Activated CD4-positive, alpha-beta T cell treated with anti-CD3 and anti-CD28 coated beads, Interleukin-2, amount 10 ng/mL, durations not matched to agents 24 days and 14 days (primary cell): ENCODE measurements at places on chromosomes 13 and 19.
A peak's percentile ranks its signal among the peaks of the same experiment; 100 is the strongest.

- H3K36me3 ChIP-seq: no peaks in the 10 kb centered on the region
- no peak for DNase-seq
- H3K27ac ChIP-seq: no peak overlapping the region
- H3K27me3 ChIP-seq: peaks cover 13% of the 10 kb centered on the region
- H3K4me3 ChIP-seq: no peak overlapping the region
These were observed 8.4 kb downstream of the RGL3 start for GRCh38 chr19:11410682-11411081.

GRCh38 chr13:80214050-80214449 lies 126.9 kb downstream of the SPRY2 start:
- no peaks in the 10 kb centered on the region for H3K4me1 ChIP-seq
- H3K36me3 ChIP-seq: no peaks in the 10 kb centered on the region
- no peak for DNase-seq
- H3K27me3 ChIP-seq: no peaks in the 10 kb centered on the region
- no peak overlapping the region for H3K4me3 ChIP-seq

DNA sequence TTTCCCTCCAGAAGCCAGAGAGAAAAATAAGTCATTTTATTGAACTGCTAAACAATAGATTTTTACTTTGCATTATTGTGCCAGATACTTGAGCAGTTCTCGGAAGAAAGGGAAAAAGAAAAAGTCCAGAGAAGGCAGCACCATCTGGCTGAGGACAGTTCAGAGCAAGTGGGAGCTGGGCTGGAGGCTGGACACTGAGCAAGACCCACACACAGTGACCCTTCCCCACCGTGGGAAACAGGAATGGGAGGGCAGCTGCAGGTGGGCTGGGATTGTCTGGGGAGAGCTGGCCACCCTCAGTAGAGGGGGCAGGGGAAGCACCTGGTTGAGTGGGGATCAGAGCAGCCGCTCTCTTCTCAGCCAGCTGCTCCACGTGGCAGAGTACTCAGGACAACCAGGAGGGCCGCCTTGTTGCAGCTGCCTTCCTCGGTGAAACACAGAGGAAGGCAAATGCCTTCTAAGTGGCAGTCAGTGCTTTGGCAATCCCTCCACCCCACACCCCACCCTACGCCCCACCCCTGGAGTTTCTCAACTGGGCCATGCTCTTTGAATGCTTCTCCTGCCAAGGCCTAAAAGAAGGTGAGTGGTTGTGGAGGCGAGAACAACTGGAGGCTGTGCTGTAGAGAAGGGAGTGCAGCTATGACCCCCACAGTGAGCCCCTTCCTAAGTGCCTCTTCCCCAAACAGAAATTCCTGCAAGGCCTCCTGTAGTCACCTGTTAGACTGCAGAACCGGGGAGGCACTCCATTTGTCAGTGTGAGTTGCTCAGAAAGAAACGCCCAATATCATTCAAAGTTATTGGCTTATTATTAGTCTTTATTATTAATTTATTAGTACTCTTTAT lies 179.3 kb downstream of the ZIC5 start:
- no peaks in the 10 kb centered on the region for H3K4me1 ChIP-seq
- H3K4me3 ChIP-seq: no peak overlapping the region
- H3K36me3 ChIP-seq: no peaks in the 10 kb centered on the region
- peaks cover 3% of the 10 kb centered on the region for H3K27me3 ChIP-seq

DNA sequence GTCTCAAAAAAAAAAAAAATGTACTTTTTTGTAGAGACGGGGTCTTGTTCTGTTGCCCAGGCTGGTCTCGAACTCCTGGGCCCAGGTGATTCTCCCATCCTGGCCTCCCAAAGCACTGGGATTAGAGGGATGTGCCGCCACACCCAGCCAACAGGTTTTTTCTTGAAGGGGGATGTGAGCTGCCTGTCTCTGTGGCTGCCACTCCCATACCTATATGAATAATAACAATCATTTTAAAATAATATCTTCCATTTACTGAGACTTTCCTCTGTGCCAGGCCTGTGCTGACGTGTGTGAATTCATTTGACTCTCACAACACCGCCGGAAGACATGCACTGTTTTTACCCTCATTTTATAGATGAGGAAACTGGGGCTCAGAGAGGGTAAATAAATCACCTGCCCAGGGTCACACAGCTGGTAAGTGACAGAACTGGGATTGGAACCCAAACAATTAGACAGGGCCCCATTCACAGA lies 7.2 kb upstream of the BCL3 start:
- peaks cover 6% of the 10 kb centered on the region for H3K27me3 ChIP-seq
- peaks cover 25% of the 10 kb centered on the region for H3K4me1 ChIP-seq

- no peak for DNase-seq
- peaks cover 26% of the 10 kb centered on the region for H3K36me3 ChIP-seq
- H3K4me3 ChIP-seq: no peak overlapping the region
- peaks cover 2% of the 10 kb centered on the region for H3K4me1 ChIP-seq
- H3K27ac ChIP-seq: no peak overlapping the region
- no peaks in the 10 kb centered on the region for H3K27me3 ChIP-seq
These were observed 30.5 kb downstream of the MTRF1 start for GRCh38 chr13:41232578-41233480.

- H3K4me1 ChIP-seq: no peaks in the 10 kb centered on the region
- no peaks in the 10 kb centered on the region for H3K27me3 ChIP-seq
- no peak for DNase-seq
- H3K4me3 ChIP-seq: no peak overlapping the region
- no peaks in the 10 kb centered on the region for H3K36me3 ChIP-seq
These were observed 586.9 kb upstream of the KLHL1 start for GRCh38 chr13:70694996-70695715.

- no peak overlapping the region for H3K4me3 ChIP-seq
- peaks cover 9% of the 10 kb centered on the region for H3K36me3 ChIP-seq
- no peak overlapping the region for H3K27ac ChIP-seq
- no peak for DNase-seq
- H3K27me3 ChIP-seq: no peaks in the 10 kb centered on the region
These were observed 6.9 kb downstream of the TIMM29 start for GRCh38 chr19:10935371-10936059.

DNA sequence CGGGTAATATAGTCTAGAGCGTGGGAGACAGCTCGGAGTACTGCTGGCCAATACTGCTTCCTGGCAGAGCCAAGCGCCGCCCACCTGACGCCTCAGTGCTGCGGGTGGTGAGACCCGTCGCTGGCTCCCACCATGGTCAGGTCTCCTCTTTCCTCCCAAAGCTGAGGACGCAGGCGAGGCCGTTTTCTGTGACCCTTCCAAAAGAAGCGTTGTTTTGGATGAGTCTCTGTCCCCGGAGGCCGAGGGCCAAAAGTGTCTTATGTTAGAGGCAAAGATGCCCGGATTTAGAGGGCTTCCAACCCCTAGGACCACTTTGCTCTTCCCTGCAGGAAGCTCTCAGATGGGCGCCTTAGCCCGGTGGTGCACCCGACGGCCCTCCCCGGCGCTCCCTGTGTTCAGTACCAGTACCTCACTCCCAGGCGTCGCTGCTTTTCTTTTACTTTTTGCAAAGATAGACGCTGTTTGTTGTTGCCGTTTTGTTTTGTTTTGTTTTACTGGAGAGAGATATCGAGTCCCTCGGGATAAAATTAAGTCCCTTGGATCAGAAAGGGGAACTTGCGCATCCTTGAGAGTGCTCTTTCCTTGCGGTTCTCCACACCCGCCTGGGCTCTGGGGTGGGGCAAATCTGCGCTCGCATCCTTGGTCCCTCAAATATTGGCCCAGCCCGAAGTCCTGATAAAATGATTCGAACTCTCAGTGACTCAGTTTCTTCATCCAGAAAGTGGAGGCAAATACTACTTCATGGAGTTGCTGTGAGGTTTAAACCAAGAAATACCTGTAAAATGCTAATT lies 7.0 kb downstream of the PDX1 start:
- peaks cover 7% of the 10 kb centered on the region for H3K4me1 ChIP-seq
- no peak for DNase-seq
- no peak overlapping the region for H3K4me3 ChIP-seq
- peaks cover 2% of the 10 kb centered on the region for H3K36me3 ChIP-seq
- peak overlapping the region; percentile 3 for H3K27ac ChIP-seq
- H3K27me3 ChIP-seq: peaks cover 91% of the 10 kb centered on the region

DNA sequence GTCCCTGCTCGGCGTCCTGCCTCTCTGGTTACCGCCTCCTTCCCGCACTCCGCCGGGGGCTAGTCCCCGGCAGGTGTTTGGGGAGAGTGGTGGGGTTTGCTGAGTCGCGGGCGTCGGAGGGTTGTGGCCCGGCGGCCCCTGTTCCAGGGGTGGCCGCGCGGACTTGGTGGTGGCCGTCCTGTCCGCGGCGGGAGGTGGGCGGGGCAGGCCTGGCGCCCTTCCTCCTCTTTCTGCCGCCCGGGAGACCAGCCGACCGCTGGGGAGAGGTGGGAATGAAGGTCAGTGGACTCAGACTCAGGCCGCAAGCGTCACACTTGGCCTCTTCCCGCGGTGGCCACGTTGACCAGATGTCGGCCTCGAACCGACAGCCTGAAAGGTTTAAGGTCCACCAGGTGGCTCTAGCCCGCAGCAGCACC lies 61.8 kb downstream of the ZNF723 start:
- no peak for DNase-seq
- H3K27ac ChIP-seq: no peak overlapping the region
- H3K4me3 ChIP-seq: no peak overlapping the region
- H3K27me3 ChIP-seq: no peaks in the 10 kb centered on the region
- H3K4me1 ChIP-seq: no peaks in the 10 kb centered on the region

DNA sequence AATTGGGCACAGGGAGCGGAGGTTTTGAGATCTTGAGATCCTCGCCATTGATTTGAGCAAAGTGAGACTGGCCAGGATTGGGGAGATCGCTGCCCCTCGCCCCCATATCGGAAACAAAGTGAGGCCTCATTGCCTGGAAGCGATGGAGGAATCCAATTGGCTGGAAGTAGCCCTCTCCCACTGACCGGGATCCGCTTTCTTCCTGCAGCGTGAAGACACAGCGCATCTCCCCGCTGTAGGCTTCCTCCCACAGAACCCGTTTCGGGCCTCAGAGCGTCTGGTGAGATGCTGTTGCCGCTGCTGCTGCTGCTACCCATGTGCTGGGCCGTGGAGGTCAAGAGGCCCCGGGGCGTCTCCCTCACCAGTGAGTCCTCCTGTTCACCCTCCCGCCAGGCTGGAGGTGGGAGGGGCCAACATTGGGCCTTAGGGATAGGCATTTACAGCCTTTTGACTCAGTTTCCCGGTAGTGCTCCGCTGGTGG lies 438 bp downstream of the PRKCSH start:
- H3K4me3 ChIP-seq: peak overlapping the region; percentile 98
- no peaks in the 10 kb centered on the region for H3K27me3 ChIP-seq
- DNase-seq: peak; percentile 76
- H3K27ac ChIP-seq: peak overlapping the region; percentile 95
- peaks cover 19% of the 10 kb centered on the region for H3K4me1 ChIP-seq

- no peaks in the 10 kb centered on the region for H3K4me1 ChIP-seq
- H3K36me3 ChIP-seq: no peaks in the 10 kb centered on the region
- H3K4me3 ChIP-seq: no peak overlapping the region
- no peak overlapping the region for H3K27ac ChIP-seq
These were observed 33.8 kb upstream of the MYO16 start for GRCh38 chr13:108595436-108596274.

DNA sequence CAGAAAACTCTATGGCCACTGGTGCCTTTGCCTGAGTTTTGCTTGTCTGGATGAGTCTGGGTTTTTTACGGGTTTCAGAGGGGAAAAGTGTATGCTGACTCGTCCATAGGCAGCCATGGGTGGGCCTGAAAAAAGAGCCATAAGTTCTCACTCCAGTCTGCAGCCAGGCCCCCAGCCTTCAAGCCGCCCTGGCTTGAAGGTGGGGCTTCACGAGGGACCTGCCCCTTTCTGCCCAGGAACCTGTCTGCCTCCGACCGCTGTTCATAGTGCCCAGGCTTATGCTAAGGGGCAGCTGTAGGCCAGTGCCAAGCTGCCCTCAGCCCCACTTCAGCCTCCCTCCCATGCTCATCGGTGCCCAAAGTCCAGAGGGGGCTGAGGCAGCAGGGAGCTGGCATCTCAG lies 385.2 kb downstream of the PCDH9 start:
- H3K4me1 ChIP-seq: no peaks in the 10 kb centered on the region
- H3K4me3 ChIP-seq: no peak overlapping the region
- no peak for DNase-seq
- H3K27ac ChIP-seq: no peak overlapping the region

DNA sequence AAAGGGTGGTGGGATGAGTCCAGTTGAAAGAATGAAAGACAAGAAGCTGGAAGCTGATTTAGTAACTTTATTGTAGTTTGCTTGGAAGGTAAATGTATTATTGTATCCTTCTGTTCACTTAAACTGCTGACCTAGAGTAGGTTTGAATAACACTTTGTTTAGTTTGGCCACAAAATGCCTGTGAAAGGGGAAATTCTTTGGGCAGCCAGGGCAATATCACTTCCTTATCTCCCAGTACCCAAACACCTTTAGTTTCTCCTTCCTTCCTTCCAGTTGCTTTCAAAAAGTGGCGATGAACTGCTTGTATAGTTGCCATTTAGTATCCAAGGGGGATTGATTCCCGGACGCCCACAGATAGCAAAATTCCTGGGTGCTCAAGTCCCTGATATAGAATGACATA lies 120.1 kb downstream of the PAN3 start:
- no peak overlapping the region for H3K4me3 ChIP-seq
- no peak for DNase-seq
- peaks cover 47% of the 10 kb centered on the region for H3K36me3 ChIP-seq
- H3K4me1 ChIP-seq: peaks cover 4% of the 10 kb centered on the region

- H3K4me1 ChIP-seq: no peaks in the 10 kb centered on the region
- H3K27me3 ChIP-seq: no peaks in the 10 kb centered on the region
- DNase-seq: no peak
These were observed 18.2 kb downstream of the ZNF121 start for GRCh38 chr19:9565900-9566705.

GRCh38 chr13:110354123-110354627 lies 47.1 kb downstream of the COL4A2 start:
- H3K4me3 ChIP-seq: no peak overlapping the region
- H3K27me3 ChIP-seq: peaks cover 6% of the 10 kb centered on the region
- no peak overlapping the region for H3K27ac ChIP-seq
- no peaks in the 10 kb centered on the region for H3K4me1 ChIP-seq

- H3K4me1 ChIP-seq: peaks cover 16% of the 10 kb centered on the region
- H3K27ac ChIP-seq: no peak overlapping the region
- H3K27me3 ChIP-seq: no peaks in the 10 kb centered on the region
- H3K36me3 ChIP-seq: peaks cover 6% of the 10 kb centered on the region
These were observed 86.8 kb downstream of the UBL3 start for GRCh38 chr13:29763436-29764180.

GRCh38 chr13:35706281-35706680 lies 229.8 kb upstream of the MAB21L1 start:
- H3K4me3 ChIP-seq: no peak overlapping the region
- no peaks in the 10 kb centered on the region for H3K36me3 ChIP-seq
- no peak for DNase-seq
- no peaks in the 10 kb centered on the region for H3K4me1 ChIP-seq
- H3K27me3 ChIP-seq: no peaks in the 10 kb centered on the region

GRCh38 chr19:52638601-52639000 lies 446 bp upstream of the ZNF83 start:
- no peak overlapping the region for H3K27ac ChIP-seq
- H3K4me3 ChIP-seq: peak overlapping the region; percentile 97
- H3K27me3 ChIP-seq: no peaks in the 10 kb centered on the region
- peaks cover 48% of the 10 kb centered on the region for H3K36me3 ChIP-seq
- peaks cover 11% of the 10 kb centered on the region for H3K4me1 ChIP-seq
